Amygdala (tissue), 56 donors: ENCODE measurements at places on chromosomes 2 and 18.

- no peak for DNase-seq
These were observed 829 bp upstream of the KIAA2012 start for GRCh38 chr2:202072226-202072625.

DNA sequence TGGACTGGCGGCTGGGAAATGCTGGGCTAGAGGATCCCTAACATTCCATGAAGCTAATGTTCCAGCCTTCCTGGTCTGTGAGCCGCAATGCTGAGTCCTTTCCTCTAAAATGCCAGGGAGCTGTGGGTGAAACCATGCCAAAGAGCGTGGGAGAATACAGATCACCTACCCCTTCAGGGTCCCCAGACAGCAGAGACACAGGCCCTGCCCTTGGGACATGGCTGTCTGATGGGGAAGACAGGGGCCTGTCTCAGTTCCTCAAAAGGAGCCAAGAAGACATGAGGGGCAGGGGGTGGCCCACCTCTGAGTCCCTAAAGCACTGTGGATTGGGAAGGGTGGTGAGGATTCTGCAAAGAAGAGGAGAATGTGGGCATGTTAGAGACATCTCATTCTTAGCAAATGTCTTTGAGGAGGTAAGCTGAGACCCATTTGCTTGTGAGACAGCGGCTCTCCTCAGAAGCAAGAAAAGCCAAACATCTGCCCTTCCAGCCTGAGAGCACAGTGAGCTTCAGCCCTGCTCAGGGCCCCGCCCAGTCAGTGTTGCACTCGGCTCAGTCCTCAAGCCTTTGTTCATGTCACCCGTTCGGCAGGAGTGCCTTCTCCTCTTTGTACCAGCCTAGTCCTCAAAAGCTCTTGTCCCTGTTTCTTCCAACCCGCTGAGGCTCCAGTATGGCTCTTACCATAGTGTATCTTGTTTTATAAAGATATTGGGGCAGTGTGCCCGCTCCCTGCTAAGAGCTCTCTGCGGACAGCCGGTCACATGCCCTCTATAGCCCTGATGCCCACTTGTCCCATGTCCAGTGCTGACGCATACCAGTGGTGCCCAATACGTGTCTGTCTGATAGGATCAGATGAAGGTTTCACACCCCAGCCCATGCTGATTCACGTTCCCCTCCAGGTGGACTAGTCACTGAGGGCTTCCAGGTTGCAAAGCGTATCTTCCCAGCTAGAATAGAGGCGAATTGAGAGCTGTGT is 286.2 kb downstream of the CYP26B1 start:
- no peak for DNase-seq

DNA sequence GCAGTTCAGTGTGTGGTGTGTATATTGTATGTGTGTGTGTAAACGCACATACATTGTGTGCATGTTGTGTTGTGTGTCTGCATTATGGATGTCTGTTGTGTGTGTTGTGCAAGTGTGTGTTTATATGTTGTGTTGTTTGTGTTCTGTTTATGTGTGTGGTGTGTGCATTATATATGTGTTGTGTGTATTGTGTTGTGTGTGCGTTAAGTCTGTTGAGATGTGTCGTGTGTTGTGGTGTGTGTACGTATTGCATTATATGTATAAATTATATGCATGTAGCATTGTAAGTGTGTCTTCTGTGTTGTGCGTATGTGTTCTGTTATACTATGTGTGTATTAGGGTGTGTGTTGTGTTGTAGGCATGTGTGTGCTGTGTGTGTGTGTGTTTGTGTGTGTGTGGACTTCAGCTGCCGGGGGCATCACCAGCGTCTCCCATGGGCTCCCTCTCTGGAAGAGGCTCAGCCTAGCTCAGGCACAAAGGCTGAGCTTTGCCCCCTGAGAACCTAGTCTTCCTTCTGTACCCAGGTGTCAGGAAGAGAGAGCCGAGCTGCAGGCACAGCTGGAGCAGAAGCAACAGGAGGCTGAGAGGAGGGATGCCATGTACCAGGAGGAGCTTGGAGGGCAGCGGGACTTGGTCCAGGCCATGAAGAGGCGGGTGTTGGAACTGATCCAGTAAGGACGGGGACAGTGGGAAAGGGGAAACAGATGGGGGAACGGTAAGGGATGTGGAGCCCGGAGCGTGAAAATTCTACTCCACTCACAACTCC is 13.7 kb downstream of the RUFY4 start:
- no peak for DNase-seq

DNA sequence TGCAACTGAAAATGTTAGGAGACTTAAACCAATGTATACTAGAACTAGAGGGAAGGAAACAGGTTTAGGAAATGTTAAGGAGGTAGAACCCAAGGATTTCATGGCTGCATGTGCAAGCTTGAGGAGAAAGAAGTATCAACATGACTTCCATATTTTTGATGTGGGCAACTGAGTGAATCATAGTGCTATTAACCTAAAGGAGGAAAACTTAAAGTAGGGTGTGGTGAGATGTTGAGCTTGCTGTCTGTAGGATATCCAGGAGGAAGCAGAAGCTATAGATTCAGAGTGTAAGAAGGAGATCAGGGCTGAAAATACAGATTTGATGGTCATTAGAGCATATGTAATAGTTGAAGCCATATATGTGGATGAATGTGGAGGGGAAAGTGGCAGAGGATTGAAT is 31.5 kb downstream of the NDC80 start:
- DNase-seq: no peak

DNA sequence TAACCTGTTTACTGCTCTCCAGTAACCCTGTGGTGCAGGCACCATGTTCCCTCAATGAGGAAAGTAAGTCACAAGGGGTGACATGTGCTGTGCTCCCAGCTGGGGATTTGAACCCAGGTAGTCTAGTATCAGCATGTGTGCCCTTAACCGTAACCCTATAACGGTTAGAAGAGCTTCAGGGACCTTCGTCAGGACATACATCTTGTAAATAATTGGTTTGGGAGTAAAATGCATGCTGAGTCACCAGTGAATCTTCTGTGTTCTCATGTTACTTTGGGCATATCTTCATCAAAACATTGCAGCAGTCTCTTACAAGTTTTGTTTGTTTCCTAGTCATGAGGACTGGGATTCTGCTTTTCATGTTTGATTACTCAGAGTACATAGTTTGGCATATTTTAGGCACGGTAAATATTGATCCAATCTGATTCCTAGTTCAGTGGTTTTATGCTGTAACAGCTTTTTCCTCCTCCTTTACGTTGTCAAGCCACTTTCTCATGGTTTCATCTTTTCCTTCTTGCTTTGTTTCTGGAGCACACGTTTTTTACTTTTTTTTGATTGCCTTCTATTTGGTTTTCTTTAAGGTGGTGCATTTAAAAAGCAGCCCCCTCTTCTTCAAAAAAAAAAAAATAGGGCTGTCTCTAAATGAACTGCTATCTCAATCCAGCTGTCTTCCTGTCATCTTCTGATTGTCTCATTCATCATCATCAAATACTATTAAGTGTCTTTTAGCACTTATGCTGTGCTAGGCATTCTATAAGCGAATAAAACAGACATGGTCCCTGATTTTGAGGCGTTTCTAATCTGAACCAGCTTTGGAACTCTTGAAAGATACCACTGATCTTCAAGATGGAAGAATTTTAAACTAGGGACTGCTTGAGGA is 50.4 kb downstream of the CLIP4 start:
- DNase-seq: no peak

DNA sequence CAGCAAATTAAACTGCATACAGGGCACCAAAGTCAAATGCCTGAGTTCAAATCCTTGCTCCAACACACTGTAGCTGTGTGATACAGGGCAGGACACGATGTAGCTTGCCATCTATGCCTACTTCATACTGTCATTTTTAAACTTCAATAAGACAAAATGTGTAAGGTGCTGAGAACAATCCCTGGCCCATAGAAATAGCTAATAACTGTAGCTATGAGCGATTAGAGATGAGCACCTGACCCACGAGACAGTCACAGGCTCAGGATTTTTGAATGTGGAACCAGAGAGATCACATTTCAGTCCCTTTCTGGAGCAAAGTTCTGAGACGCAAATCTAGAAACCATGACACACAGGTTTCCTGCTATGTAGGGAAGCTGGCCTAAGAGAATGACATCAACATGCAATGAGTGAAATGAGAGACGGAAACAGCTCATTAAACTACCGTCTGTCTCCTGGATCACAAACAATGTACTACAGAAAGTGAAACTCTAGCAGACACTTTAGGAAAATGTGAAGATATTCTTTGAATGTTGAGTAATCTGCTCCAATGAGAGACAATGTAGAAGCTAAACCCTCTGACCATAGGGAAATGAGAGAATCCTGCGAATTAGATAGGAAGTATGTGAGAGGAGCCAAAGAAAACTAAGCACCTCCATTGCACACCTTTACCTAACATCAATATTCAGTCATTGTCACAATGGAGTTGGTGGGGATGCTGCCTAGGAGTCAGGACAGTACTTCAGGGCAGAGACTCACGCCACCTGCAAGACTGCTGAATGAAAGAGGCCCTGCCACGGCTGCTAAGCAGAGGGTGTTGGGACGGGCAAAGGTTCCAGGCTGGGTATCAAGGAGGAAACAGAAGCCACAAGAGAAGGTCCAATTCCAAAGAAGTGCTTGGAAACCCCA is 25.5 kb downstream of the B4GALT6 start:
- no peak for DNase-seq
